ENCODE measurements at places on chromosomes 16 and 17. TPM values are rescaled to one million over a fixed set of nuclear protein-coding genes. Genes with fewer than 3 reads are reported as not detected.
A peak's percentile ranks its signal among the peaks of the same experiment; 100 is the strongest.

- no peak for DNase-seq
These were observed 110.5 kb downstream of the HS3ST2 start for GRCh38 chr16:22924492-22924891.

DNA sequence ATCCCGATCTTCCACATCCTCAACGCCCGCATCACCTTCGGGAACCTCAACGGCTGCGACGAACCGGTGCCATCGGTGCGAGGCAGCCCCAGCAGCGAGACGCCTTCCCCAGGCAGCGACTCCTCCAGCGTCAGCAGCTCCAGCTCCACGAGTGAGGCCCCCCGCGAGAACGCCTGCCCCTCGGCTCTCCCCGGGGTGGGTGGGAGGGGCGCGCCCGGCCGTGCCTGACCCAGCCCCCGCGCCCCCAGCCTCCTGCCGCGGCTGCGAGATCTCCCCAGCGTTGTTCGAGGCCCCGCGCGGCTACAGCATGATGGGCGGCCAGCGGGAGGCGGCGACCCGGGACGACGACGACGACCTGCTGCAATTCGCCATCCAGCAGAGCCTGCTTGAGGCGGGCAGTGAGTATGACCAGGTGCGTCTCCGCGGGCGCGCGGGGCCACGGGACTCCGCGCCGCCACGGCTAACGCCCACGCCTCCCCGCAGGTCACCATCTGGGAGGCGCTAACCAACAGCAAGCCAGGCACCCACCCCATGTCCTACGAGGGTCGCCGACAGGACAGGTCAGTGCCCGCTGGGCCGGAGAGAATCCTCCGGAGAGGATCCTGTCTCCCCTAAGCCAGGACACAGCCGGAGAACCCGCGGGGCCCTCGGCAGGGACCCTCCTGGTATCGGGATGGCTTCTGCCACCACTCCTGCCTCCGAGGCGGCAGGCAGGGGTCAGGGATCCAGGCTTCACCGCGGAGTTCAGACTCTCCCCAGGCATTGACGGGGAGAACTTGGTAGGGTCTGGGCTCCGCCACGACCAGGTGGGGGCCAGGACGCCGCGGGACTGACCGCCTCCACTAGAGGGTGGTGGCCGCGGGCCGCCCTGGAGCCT is 10.1 kb downstream of the CORO6 start:
- peak; percentile 64 for DNase-seq

GRCh38 chr17:67105213-67105612 is 60.9 kb downstream of the CACNG1 start:
- DNase-seq, result no peak

TMEM100 gene
- 13.2 TPM for polyA plus RNA-seq

Measured in right cardiac atrium (tissue), 5 donors.